Lung microvascular endothelial cell (primary cell): ENCODE measurements at places on chromosomes 7 and 10.

- no peak for DNase-seq
These were observed 16.1 kb upstream of the CAV2 start for GRCh38 chr7:116483271-116483942.

DNA sequence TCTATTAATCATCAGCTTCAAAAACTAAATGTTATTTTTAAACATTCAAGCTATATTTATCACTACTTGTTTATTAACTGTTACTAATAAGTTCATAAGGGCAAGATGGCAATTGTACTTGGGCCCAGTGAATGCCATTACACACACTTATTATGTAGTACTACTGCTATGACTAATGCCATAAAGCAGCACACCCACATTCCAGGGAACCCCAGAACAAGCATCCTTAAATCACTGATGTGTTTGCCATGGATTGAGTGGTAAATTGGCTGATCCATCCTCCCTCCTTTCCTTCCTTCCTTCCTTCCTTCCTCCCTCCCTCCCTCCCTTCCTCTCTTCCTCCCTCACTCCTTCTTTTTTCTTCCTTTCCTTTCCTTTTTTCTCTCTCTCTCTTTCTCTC is 37.4 kb upstream of the RSU1 start:
- DNase-seq, result no peak

DNA sequence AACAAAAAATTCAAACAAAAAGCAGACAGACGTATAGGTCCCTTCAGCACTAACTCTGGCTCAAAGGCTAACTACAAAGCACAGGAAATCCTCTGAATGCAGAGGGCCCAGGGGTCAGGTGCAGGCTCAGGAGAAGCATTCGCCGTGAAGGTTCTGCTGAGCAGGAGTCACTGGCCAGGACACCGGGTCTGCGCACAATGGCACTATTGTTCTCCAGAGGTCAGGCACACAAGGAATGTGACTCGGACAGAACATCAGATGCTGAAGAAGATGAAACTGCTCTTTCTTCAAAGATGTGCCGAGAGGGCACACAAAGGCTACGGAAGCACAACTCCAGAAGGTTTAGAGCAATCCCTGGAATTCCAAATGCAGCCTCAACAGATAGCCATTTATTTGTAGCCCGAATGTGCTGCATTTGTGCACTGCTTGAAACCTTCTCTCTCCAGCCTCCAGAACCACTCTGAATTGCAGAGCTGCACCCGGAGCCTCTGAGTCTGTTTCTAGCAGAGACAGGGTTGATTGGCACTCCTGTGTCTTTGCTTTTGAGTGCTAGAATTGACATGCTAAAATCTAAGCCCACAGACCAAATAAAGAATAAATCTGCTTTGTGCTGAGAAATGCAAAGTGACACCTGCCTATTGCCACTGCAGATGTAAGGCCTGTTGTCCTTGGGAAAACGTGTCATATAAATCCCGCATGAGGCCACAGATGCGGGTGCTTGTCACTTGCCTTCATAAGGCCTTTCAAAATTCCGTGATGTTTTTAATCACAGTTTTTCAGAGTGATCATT is 85.4 kb upstream of the AFAP1L2 start:
- peak; percentile 37 for DNase-seq

- no peak for DNase-seq
These were observed 9.4 kb downstream of the LIMK1 start for GRCh38 chr7:74092964-74093471.

DNA sequence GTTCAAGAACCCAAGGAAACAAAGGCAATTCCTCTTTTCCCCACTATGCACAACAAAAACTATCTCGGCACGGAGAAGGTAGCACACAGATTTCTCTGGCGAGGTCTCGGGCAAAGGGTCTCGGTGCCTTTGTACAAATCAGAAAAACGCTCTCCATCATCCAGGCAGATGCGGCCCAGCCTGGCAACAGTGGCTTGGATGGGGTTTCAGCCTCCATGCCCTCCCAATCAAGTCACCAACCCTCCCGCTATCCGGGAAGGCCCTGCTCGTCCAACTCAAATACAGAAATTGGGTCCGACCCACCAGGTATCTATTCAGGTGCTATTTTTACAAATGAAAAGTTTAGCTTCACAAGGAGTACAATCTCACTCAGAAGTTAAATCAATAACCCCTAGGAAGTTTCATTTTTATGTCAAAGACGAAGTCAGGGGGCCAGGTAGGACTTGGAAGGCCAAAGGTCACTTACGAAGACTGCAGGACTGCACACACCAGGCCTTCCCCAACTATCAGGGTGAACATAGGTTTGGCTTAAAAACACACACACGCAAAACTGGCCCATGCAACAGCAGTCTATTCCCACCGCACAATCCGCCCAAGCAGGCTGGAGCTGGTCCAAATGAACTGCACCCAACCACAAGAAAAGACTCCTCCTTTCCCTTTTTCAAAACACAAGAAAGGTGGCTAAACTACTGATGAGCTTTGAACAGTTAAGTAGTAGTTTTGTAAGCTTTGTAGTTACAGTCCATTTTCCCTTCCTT is 43.0 kb downstream of the GNA12 start:
- peak; percentile 55 for DNase-seq

- DNase-seq, result no peak
These were observed 25.5 kb downstream of the SKIDA1 start for GRCh38 chr10:21499701-21500577.

DNA sequence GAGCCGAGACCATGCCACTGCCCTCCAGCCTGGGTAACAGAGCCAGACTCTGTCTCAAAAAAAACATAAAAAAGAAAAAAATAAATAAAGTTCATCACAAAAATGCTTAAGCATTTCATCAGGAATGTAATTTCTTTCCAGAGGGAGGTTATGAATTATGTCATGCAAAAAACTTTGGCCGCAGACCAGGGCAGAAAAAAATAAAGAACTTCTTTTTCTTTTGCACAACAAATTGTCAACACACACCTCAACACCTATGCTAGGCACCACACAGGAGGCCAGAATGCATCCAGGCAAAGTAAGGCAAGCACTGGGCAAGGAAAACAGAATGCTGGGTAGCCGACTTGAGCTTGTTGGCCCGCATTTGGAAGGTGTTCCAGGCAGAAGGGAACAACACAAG is 3.9 kb downstream of the C10orf62 start:
- no peak for DNase-seq

DNA sequence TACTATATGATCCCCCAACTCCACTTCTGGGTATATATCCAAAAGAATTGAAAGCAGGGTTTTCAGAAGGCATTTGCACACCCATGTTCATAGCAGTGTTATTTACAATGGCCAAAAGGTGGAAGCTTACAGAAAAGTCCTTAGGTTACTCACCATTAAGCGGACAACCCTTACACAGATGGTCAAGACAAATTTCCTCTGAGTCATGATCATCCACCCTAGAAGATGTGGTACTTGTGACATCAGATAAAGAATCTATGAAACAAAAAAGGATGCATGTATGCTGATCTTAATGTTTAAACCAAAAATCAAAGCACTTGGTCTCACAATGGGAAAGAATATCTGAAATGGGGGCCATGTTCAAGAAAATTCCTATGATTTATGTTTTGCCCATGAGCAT is 31.1 kb downstream of the ZC3HAV1 start:
- DNase-seq, result no peak

DNA sequence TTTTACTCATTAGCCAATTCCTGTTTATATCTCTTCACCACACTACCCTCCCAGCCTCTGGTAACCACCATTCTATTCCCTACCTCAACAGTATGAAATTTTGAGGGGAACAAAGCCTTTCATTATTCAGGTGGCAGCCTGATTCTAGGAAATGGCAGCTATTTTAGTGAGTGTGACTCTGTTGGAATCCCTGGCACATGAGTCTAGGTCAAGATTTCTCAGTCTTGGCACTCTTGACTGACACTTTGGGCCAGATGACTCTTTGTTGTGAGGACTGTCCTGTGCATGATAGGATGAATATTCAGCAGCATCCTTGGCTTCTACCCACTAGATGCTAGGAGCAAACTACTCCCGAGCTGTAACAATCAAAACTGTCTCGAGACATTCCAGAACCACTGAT is 322.8 kb upstream of the PHYHIPL start:
- no peak for DNase-seq

DNA sequence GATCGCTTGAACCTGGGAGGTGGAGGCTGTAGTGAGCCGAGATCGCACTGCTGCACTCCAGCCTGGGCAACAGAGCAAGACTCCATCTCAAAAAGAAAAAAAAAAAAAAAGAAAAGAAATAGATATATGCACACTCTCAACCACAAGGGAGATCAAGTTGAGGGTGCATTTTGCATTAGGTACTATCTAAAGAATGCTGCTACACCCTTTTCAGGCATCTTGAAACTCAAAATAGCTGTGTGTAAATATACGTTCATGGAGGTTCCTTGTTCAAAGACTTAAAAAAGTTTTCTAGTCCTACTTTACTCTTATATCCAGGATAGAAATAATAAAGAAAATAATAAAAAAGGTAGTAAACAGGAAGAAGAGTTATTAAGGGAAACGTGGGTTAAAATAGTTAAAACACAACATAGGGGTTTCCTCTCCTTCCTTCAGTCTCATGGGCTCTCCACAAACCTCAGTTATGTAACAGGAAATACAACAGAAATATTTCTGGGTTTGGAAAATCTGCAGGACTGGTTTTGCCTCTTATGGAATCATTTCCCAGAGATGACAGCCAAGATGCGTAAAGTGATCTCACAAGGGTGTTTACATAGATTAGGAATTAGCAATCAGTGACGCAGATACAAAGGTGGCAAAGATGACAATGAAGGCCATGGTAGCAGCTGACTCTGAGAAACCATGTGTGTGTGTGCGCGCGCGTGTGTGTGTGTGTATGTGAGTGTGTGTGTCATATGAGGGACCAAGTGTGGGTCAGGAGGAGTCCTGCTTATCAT is 15.1 kb downstream of the STEAP4 start:
- no peak for DNase-seq

DNA sequence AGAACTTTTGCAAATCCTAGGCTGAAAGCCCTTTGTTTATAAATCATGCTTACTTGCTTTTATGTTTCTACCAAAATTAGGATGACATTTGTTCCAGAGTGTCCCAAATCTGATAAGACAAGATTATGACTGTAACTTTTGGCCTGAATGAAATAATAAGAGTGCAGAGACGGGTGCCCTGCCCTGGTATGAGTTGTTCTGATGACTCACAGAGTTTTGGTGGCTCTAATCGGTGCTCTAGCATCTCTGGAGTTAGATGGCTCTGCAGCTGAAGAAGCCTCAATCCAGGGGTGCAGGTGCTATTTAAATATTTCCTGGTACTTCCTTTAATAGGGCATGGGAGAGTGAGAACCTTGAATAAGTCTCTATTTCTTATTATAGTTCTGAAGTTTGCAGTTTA is 102.2 kb upstream of the ELMO1 start:
- no peak for DNase-seq

- no peak for DNase-seq
These were observed 7.0 kb downstream of the ALOX5 start for GRCh38 chr10:45380903-45381620.

GRCh38 chr10:129891806-129892205 is 72.3 kb downstream of the EBF3 start:
- no peak for DNase-seq

GRCh38 chr10:80437227-80437626 is 16.9 kb upstream of the TSPAN14 start:
- DNase-seq, result no peak

DNA sequence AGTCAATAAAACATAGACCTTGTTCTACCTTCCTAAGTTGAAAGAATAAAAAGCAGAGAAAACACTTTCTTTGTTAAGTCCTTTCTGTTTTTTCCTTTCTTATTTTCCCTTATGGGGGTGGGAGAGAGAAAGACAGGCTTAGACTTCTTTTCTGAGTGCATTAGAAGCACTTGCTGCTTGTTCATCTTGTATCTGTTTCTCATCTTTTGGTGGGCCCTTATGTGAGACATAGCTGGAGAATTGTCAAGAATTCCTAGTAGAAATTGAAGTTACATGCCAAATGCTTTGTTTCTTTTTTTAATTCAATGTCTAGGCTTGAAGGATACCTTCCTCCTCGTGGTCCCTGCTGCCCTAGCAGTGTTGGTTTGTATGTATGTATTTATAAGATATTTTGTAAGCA is 6.7 kb downstream of the EIF4EBP2 start:
- no peak for DNase-seq

- DNase-seq, result no peak
These were observed 6.3 kb downstream of the LIPJ start for GRCh38 chr10:88592906-88593305.

DNA sequence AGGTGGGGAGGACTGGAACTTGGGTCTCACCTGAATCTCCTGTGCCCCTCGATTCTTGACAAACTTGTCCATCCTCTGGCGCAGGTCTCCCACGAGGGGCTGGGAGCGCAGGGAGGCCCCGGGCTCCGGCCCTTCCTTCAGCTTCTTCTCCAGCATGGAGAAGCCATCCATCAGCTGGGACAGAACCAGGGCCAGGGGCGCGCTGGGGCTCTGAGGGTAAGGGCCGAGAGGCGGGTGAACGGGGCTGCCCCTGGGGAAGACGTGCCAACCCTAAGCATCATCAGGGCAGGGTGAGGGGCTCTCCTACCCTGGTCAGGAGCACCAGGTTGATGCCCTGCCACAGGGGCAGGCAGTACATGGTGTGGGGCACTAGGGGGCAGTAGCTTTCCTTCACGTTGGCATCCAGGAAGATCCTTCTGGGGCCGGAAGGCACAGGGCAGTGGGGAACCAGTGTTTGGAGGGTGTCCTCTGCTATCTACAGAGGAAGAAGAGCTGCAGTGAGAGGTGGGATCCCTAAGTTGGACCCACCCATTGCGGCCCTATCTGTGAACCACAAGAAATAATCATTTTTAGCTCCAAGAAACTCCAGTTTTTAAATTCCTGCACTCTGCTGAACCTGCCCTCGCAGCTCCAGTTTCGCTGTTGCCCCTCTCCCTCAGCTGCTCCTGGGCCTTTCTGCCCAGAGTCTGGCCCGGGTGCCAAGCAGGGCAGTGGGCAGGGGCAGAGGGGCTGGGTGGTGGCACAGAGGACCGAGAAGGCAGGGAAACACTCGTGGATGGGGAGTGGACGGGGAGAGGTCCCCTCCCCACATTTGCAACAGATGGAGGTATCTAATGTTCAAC is 10.8 kb upstream of the PYROXD2 start:
- DNase-seq, result peak; percentile 63

DNA sequence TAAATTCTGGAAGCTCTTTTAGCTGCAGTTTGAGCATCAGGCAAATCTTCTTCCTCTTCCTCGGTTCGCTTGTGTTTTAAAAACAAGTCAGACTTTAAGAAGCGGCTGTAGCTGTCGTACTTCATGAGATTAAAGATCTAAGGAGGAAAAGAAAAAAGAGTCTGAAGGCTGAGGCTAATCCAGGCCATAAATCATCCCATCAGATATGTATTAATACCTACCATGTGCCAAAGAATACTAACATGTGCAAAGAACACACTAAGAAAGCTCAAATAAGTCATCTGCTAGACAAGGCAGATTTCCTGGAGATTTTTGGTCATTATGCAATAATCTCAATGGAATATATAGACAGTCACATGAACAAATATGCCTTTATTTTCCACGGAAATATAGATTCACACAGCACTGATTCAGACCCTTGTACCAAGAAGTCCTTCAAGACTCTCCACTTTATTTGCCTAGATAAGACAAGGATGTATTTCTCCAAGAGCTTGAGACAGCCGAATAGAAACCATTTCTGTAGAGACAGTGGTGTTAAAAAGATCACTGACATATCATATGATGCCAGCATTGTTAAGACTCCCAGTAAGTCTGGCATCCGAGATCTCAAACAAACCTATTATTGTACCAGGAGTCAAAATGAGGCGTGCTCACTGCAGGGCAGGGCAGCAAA is 42.3 kb downstream of the RGS10 start:
- no peak for DNase-seq
